ENCODE measurements at places on chromosomes 12 and 14.

DNA sequence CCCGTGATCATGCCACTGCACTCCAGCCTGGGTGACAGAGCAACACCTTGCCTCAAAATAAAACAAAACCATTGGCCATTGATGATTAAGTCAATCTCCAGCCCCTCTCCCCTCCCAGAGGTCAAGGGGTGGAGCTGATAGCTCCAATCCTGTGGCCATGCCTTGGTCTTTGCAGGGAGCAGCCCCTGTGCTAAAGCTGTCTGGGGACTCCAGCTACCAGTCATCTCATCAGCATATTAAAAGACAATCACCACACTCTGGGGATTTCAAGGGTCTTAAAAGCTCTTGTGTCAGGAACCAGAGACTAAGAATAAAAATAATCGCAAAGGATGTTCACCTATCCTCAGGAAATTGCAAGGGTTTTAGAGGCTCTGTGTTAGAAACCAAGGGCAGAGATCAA is 30.6 kb downstream of the HCAR2 start:
- no peak for DNase-seq

DNA sequence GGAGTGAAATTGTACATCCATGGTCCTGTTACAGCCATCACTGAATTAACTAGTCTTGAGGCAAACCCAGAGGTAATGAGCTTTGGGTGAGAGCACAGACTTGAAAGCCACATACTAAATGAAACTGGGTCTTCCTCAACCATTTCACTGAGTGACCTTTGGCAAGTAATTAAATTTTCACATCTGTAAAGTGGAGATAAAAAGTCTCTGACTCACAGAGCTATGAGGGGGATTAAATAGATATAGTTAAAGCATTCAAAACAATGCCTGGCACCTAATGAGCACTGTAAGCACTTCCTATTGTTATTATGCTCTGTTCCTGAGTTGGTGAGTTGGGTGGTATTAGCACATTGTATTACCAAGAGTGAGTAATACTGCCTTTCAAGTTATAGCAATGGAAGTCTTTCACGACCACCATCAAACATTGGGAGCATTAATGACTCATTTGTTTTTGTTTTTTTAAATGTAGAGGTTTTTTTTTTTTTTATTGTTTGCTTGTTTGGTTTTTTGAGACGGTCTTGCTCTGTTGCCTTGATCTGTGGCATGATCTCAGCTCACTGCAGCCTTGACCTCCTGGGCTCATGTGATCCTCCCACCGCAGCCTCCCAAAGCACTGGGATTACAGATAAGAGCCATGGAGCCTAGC is 12.5 kb upstream of the STRN3 start:
- DNase-seq, result no peak

DNA sequence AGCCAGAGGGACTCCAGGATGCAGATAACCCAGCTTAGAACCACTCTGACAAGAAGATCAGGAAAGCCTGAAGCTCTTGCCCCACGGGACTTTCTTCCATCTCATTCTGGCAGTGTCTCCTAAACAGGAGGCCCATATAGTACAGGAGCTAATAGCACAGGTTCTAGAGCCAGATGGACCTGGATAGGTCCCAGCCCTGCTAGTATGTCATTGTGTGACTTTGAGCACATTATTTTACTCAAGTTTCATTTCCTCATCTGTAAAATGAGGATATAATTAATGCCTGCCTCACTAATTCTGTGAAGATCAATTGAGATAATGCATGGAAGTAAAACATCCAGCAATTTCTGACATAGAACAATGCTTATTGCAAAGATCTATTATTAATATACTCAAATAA is 66.5 kb upstream of the GZMB start:
- no peak for DNase-seq

GRCh38 chr14:74955229-74956026 is at the start of gene PGF:
PGF (minus strand) TSS chr14:74955597; CDS start chr14:74955242, 355 bp downstream.
- DNase-seq, result no peak

DNA sequence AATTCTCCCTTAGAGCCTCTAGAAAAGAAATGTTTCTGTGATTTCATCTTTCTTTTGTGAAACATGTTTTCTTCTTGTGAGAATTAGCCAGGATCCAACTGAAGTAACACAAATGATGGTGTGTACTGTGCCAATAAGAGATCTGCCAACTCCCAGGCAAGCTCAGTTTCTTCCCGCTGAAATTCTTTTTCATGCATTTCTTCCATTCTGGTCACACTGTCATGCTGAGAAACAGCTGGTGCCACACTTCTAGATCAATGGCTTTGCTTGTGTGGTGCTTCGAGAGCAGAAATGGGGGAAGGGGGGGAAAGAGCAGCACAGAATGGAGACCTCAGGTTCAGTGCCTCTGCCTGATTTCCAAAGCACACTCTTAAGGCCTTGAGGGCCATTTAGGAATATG is 41.4 kb upstream of the FGF6 start:
- DNase-seq, result no peak

- no peak for DNase-seq
Measured at GRCh38 chr14:23562822-23563472, 4.6 kb downstream of the AP1G2 start.

DNA sequence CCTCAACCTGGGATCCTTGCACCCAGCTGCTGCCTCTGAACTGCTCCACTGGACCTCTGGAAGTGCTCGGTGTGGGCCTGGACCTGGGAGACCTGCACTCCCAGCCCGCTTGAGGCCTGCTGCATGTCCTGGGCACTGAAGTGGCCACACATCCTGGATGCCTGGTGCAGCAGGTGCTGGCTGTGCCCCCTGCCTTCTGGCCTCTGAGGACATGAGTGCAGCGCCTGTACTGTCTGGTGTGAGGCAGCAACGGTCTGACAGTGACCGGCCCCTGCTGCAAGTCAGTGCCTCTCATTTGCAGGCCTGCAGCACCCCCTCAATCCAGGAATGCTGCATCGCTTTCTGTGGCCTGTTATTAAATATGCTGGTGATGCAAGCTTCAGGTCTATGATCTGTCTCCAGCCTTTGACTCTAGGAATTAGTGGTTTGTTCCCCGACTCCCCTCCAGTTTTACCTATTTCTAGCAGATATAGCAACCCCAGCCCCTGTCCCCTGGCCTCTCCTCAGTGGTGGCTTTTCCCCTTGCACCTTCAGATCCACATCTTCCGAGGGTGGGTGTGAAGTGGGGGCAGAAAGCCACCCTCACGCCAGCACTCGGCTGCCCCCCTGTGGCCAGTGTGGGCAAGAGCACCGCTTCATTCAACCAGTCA is 3.6 kb downstream of the SMIM41 start:
- no peak for DNase-seq

DNA sequence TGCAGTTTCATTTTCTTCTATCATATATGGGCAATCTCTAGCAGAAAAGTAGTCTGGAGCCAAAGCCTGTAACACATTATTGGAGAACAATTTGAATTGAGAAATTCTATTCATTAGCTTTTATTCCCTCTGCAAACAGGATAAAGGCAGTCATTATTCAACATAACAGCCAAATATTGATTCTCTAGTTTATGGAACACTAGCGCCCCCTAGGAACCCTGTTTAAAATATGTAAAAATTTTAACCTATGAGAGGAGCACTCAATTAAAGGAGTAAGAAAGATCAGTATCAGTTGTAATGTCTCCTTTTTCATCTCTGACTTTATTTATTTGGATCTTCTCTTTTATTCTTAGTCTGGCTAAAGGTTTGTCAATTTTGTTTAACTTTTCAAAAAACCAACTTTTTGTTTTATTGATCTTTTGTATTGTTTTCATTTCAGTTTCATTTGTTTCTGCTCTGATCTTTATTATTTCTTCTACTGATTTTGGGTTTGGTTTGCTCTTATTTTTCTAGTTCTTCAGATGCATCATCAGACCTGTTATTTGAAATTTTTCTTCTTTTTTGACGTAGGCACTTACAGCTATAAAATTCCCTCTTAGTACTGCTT is 4.8 kb upstream of the LMNTD1 start:
- DNase-seq, result no peak

Measured in cortex of kidney (tissue), 1 donor.